ENCODE measurements at places on chromosomes 16 and 17.

GRCh38 chr16:11666103-11667055, 1.9 kb upstream of the SNN start:
- ATAC-seq: no peak

DNA sequence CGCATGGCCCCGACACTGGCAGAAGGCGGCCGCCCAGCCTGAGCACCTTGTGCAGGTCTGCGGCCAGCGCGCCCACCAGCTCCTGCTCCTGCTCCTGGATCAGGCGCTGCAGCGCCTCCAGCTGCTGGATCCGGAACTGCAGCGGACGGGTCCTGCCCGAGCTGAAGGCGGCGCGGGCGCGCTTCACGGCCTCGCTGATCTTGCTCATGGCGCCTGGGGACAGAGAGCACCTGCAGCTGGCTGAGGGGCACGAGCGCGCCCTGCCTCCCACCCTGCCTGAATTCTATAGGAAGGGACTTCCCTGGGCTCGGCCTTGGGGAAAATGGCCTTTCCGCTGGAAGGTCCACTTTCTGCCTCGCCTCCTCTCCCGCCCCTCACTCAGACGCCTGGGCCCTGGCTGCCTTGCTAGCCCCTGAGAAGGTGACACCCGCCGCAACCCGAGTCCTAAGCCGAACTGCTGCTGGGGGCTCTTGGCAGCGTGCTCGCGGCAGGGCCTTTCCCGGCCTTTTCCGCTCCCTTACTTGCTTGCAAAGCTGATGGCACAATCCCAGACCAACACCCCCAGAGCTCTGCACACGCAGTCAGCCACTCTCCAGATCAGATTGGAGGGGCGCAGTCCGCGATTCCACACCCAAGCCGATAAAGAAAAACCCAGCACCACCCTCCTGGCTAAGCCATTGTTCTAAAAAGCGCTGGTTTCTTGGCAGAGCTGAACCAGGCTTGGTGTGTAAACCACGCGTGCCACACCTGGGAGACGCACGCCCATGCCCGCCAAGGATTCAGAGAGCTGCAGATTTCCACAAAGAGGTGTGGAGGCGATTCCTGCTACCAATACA, 3.0 kb downstream of the ALDH3A1 start:
- peak; percentile 95 for ATAC-seq

DNA sequence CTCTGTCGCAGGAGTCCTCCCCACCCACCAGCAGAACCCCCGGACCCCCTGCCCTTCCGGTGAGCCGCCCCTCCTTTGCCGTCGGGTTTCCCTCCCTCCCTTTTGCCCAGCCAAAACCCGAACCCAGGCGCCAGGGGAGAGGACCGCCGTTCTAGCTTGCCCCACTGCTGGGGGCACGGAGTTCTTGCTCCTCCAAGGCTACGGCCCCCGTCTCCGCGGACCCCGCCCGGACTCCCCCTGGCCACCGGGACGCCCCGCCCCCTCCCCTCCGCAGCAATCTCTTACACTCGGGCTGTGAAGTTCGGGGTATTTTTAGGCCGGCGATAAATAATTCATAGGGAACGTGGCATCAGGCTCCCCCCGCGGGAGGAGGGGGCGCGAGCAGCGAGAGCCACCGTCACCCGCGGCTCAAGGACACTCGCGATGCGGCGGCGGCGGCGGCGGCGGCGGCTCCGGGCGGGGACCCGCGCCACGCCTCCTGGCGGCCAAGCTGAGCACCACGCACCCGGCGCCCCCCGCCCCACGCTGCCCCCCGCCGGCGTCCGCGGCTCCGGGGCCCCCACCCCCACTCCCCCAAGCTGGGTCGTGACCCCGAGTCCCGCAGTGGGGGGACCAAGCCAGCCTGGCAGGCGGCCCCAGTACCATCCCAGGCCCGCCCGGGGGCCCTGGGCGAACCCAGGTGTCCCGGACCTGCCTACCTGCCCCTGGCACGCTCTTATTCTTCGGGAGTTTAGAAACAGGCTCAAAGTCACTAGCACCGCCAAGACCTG, at the start of gene GRIN2C:
TSS of gene GRIN2C (minus strand) at position 427 of the 770 bp plus-strand sequence. CDS start 4,793 bp downstream, outside the sequence.
- no peak for ATAC-seq

GRCh38 chr17:2898255-2898926, 102.2 kb downstream of the RAP1GAP2 start:
- no peak for ATAC-seq

- ATAC-seq: no peak
Observed at GRCh38 chr16:55021595-55022475, 91.2 kb downstream of the IRX5 start.

GRCh38 chr16:71610936-71611871, 14.8 kb upstream of the MARVELD3 start:
- peak; percentile 100 for ATAC-seq

DNA sequence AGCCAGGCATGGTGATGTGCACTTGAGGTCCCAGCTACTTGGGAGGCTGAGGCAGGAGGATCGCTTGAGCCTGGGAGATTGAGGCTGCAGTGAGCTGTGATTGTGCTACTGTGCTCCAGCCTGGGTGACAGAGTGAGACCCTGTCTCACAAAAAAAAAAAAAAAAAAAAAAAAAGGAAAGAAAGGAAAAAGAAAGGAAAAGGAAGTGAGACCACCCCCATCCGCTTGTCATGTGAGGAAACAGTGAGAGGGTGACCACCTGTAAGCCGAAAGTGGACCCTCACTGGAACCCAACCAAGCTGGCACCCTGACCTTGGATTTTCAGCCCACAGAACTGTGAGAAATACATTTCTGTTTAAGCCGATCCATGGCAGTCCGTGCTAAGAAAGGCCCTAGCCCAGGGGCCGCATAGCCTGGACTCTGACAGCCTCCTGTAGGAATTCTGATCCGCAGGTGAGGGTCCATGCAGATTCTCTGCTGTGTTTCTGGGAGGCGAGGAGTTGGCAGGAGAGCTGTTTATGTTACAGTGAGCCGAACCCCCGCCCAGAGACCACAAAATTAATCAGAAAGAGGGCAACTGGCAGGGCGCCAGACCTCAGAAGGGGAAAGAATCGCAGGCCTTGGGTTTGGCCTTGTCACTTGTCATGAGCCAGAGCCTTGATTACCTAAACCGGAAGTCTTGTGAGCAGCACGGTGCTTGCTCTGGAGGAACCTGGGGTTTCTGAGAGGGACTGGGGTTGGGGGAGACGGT, 945 bp downstream of the SGSH start:
- ATAC-seq: peak; percentile 17

DNA sequence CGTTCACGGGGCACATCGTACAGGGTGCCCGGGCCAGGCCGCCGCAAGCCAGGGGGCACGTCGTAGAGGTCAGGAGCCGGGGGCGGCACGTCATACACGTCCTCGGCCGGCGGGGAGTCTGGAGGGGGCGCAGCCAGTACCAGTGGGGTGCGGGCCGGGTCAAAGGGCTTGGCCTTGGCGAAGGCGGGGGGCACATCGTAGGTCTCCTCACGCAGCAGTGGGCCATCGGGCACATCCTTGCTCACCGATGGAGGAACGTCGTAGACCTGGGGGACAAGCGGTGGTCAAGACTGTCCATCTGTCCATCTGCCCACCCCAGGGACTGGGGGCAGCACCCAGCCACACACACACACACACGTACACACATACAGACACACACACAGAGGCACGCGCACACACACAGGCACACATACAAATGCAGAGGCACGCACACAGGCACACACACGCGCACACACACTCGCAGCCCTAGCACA, 15.7 kb downstream of the BCAR1 start:
- no peak for ATAC-seq

DNA sequence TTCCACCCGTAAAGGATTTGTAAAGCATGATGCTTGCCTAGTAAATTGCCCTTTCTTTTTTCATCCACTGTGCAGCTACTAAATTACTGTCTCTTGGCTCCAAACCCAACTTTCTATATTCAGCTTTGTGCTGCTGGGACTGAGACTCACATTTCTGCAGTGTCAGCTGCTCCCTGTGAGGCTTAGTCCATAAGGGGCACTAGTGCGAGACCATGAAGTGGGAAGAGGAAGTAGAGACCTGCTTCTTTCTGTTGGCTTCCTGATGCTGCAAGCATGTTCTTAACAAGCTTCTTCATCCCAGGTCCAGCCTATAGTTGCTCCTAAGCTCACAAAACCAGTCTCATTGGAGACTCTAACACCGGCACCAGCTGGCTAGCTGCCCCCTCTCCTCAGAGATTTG, 74.9 kb upstream of the HS3ST2 start:
- ATAC-seq: no peak

GRCh38 chr16:3115003-3115402, 2.6 kb downstream of the ZNF205 start:
- ATAC-seq: peak; percentile 55

GRCh38 chr16:59432896-59433295, 698.8 kb upstream of the GOT2 start:
- ATAC-seq: no peak

GRCh38 chr16:23771027-23771426, 16.2 kb downstream of the CHP2 start:
- ATAC-seq: no peak

GRCh38 chr17:32298298-32298697, 32.7 kb downstream of the RHBDL3 start:
- no peak for ATAC-seq

- no peak for ATAC-seq
Observed at GRCh38 chr16:88337021-88337420, 45.7 kb upstream of the ZNF469 start.

DNA sequence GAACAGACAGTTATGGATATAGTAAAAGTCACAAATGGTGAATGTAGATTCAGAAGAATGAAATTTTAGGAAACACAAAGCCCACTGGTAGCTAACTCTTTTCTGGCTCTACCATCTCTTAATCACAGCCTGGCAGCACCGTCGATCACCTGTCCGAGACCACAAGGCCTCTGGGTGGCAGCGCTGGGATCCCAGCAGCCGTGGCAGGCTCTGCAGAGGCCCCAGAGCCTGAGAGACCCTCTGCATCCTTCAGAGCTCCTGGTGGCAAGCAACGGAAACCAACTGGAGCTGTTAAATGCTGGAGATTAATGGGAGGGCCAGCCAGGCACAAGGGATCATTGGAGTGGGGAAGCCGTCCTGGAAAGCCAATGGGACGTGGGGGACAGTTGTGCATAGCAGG, 26.3 kb downstream of the LAT start:
- ATAC-seq: no peak

GRCh38 chr16:2473999-2474876, 689 bp upstream of the TBC1D24 start:
- peak; percentile 58 for ATAC-seq

- ATAC-seq: no peak
Observed at GRCh38 chr17:79156463-79157095, 82.0 kb downstream of the ENGASE start.

DNA sequence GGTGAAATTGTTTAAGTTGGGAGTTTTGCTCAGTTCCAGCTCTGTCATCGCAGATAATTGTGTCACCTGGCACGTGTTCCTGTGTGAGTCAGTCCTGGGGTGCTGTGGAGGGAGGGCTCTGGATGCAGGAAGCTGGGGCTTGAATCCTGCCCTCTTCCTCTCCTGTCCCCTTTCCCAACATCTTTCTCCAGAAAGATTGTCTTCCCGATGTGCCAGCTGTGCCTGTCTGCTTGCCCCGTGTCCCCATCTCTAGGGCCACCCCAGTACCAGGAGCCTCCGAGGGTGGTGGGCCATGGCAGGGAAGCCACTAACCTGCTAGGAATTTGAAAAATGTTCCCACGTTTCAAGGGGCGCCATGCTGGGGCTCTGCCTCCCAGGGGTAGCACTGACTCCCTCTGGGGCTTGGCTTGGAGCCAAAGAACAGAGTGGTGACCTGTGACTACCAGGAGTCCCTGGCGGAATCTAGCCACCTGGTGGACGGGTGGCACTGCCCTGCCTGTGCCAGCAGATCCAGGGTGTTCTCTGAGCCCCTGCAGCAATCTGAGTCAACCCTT, 198.1 kb downstream of the ENGASE start:
- ATAC-seq: peak; percentile 54

DNA sequence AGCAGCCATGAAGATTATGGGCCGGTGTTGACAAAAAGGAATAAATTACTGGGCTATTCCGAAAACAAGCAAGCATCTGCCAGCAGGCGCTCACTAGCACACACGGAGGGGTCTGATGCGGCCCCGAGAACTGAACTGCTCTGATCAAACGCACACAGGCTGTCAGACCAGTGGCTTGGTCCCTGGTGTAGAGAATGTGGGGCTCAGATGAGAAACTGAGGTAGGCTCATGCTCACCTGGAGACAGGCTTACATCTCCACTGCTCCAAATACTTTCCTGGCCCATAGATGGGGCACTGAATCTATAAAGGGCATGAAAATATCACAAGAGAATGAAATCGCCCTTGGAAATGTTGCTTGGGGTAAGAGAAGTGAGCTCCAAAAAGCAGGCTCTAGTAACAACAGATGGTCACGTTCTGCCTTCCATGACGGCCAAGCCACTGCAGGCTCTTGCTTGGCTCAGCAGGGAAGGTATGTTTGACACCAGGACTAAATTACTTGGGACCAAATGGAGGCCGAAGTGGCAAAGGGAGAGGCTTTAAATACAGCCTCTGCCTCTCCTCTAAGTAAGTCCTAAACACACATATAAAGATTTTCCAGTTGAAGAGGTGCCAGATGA, 5.4 kb downstream of the ABR start:
- no peak for ATAC-seq

GRCh38 chr17:80792373-80792781, 199.3 kb upstream of the CHMP6 start:
- ATAC-seq: no peak

- ATAC-seq: no peak
Observed at GRCh38 chr17:70624211-70624610, 454.9 kb downstream of the KCNJ2 start.

DNA sequence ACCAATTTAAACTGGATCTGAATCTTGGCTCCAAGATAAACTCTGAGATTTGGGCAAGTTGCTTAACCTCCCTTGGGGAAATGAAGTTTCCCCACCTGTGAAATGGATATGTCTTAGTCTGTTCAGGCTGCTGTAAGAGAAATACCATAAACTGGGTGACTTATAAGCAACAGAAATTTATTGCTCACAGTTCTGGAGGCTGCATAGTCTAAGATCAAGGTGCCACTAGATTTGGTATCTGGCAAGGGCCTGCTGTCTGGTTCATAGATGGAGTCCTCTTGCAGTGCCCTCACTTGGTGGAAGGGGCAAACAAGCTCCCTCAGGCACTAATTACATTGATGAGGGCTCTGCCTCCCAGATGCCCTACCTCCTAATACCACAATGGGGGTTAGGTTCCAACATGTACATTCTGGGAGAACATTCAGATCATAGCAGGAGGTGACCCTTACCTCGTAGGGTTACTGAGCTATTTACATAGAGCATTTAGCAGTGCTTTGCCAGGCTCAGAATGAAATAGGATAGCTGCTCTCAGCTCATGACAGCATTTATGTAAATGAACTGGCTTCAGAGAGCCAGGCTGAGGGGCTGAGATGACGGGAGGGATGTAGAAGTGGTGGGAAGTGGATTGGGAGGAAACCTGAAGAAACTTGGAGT, 83.9 kb downstream of the SPECC1 start:
- ATAC-seq: no peak

GRCh38 chr16:3144321-3144983, 9.6 kb downstream of the ZNF213 start:
- ATAC-seq: no peak

GRCh38 chr16:58792188-58792587, 58.1 kb upstream of the GOT2 start:
- no peak for ATAC-seq

Data from motor neuron (in vitro differentiated cells).